Memory B cell (primary cell): ENCODE measurements at places on chromosomes 1 and 21.

- no peaks in the 10 kb centered on the region for H3K4me1 ChIP-seq
- H3K27ac ChIP-seq = no peak overlapping the region
- no peak for DNase-seq
- peaks cover 11% of the 10 kb centered on the region for H3K27me3 ChIP-seq
- H3K36me3 ChIP-seq = no peaks in the 10 kb centered on the region
- no peak overlapping the region for H3K4me3 ChIP-seq
Measured at GRCh38 chr1:15328351-15329103, 81.2 kb upstream of the EFHD2 start.

GRCh38 chr1:228302086-228302485, 94.2 kb downstream of the OBSCN start:
- H3K36me3 ChIP-seq = peaks cover 28% of the 10 kb centered on the region
- no peak overlapping the region for H3K4me3 ChIP-seq
- peaks cover 1% of the 10 kb centered on the region for H3K4me1 ChIP-seq
- peaks cover 3% of the 10 kb centered on the region for H3K27me3 ChIP-seq
- no peak overlapping the region for H3K27ac ChIP-seq

- H3K27me3 ChIP-seq = no peaks in the 10 kb centered on the region
- no peak overlapping the region for H3K27ac ChIP-seq
- H3K4me3 ChIP-seq = no peak overlapping the region
- peaks cover 19% of the 10 kb centered on the region for H3K4me1 ChIP-seq
- peaks cover 17% of the 10 kb centered on the region for H3K36me3 ChIP-seq
Measured at GRCh38 chr1:50921029-50921428, 39.0 kb downstream of the FAF1 start.

DNA sequence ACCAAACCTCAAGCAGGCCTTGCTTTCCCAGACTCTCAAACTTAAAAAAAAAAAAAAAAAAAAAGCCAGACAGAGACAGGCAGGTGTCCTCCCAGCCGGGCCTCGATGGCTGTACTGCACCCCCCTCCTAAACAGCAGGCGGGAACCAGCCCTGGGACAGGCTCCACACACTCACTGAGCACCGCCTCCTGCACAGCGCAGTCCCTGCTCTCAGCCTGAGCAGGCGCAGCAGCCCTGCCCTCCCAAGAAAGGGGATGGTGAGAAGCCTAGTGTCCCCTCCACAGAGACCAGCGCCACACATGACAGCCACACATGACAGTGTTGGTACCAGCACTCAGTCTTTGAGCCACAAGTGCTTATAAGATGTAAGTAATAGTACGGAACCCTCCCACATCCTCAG, 11.9 kb downstream of the MX2 start:
- no peaks in the 10 kb centered on the region for H3K27me3 ChIP-seq
- H3K36me3 ChIP-seq = peaks cover 16% of the 10 kb centered on the region
- no peak overlapping the region for H3K27ac ChIP-seq
- DNase-seq = no peak

DNA sequence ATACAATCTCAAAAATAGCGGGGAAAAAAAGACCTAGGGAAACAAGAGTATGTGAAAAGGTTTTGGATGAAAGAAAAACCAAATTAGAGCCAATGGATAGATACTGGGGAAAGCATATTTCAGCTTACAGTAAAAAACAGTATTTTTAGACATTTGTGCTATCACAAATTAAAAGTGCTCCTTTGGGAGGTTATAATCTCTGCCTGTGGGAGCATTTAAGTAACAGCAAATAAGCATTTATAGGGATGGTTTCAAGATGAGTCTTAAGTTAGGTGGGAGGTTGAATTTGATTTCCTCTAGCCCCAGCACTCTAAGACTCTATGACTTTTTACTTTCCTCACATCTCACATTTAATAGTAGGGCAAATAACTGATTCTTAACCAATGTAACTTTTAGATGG, 79.6 kb upstream of the SLFNL1 start:
- DNase-seq = no peak
- no peak overlapping the region for H3K27ac ChIP-seq
- peaks cover 3% of the 10 kb centered on the region for H3K36me3 ChIP-seq
- no peak overlapping the region for H3K4me3 ChIP-seq
- peaks cover 14% of the 10 kb centered on the region for H3K4me1 ChIP-seq
- H3K27me3 ChIP-seq = no peaks in the 10 kb centered on the region

- H3K27me3 ChIP-seq = no peaks in the 10 kb centered on the region
- no peak overlapping the region for H3K27ac ChIP-seq
- H3K36me3 ChIP-seq = peaks cover 2% of the 10 kb centered on the region
- H3K4me3 ChIP-seq = no peak overlapping the region
- no peak for DNase-seq
- H3K4me1 ChIP-seq = peaks cover 14% of the 10 kb centered on the region
Measured at GRCh38 chr1:234775477-234776246, 165.7 kb upstream of the IRF2BP2 start.

GRCh38 chr1:114015075-114015474, 35.8 kb downstream of the OLFML3 start:
- DNase-seq = no peak
- no peak overlapping the region for H3K4me3 ChIP-seq
- peaks cover 12% of the 10 kb centered on the region for H3K27me3 ChIP-seq
- H3K4me1 ChIP-seq = no peaks in the 10 kb centered on the region
- no peak overlapping the region for H3K27ac ChIP-seq

GRCh38 chr1:11071463-11072215, 11.8 kb upstream of the SRM start:
- H3K4me3 ChIP-seq = no peak overlapping the region
- H3K27ac ChIP-seq = peak overlapping the region; percentile 80
- peaks cover 2% of the 10 kb centered on the region for H3K4me1 ChIP-seq

DNA sequence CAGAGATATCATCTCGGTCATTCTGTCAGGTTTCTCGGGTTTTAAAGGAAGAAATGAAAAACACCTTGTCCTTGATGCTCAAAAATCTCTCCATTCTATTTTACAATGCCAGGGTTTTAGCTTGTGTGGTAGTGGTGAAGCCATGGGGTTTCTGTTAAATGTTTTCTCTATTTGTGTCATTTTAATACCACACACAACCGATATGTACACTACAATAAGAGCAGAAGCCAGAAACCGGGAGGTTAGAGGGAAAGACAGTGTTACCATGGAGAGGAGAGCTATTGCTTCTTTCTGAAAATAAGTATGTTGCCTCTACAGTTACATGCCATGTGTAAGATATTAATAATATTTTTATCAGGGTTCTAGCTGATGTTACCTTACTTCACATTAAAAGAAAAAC, 2.8 kb downstream of the SLC35D1 start:
- H3K36me3 ChIP-seq = peaks cover 10% of the 10 kb centered on the region
- DNase-seq = no peak
- H3K27ac ChIP-seq = peak overlapping the region; percentile 45

DNA sequence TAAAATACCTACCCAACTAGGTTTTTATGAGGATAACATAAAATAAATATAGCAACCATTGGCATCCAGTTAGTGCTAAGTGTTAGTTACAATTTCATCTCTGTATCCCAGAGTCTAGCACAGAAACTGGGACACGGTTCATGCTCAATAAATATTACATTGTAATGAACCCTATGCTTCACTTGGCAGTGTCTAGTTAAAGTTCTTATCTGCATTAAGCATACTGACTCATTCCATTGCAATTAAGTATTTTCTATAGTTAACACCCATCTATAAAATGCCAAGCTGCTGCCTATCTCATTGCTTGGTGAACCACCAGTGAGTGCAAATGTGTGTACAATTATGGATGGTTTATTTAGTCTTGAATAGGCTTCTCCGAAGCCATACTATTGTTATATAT, 15.2 kb downstream of the CHML start:
- DNase-seq = no peak
- peaks cover 19% of the 10 kb centered on the region for H3K4me1 ChIP-seq
- H3K27ac ChIP-seq = no peak overlapping the region
- peaks cover 6% of the 10 kb centered on the region for H3K36me3 ChIP-seq
- no peak overlapping the region for H3K4me3 ChIP-seq

DNA sequence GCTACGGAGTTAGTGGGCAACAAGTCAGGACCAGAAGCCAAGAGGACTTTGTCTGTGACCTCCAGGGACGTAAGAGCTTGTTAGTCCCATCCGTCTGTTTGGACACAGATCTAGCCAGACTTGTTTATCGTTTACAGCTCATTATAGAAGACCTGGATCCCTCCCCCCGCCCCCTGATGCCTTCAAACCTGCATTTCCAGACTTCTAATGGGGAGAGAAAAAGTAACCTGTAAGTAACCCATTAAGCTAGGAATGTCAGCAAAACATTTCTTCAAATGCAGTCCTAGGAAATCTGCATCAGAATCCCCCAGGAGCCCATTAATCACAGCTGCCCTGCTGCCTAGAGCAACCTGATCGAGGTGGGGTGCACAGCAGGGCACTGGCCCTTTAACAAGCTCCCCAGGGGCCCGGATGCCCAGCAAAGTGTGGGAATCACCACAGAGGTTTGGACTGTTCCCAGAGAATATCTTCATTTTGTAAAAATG, 1.4 kb upstream of the MAD2L2 start:
- no peaks in the 10 kb centered on the region for H3K36me3 ChIP-seq
- H3K4me3 ChIP-seq = peak overlapping the region; percentile 49
- H3K27me3 ChIP-seq = peaks cover 4% of the 10 kb centered on the region
- no peak overlapping the region for H3K27ac ChIP-seq

- no peak overlapping the region for H3K27ac ChIP-seq
- no peak overlapping the region for H3K4me3 ChIP-seq
- peaks cover 7% of the 10 kb centered on the region for H3K4me1 ChIP-seq
- peaks cover 22% of the 10 kb centered on the region for H3K36me3 ChIP-seq
- DNase-seq = no peak
- H3K27me3 ChIP-seq = no peaks in the 10 kb centered on the region
Measured at GRCh38 chr1:25487628-25488027, 55.8 kb upstream of the LDLRAP1 start.

- H3K4me1 ChIP-seq = peaks cover 49% of the 10 kb centered on the region
- peak; percentile 38 for DNase-seq
- H3K27ac ChIP-seq = peak overlapping the region; percentile 95
- no peaks in the 10 kb centered on the region for H3K36me3 ChIP-seq
Measured at GRCh38 chr1:175208773-175209492, 16.4 kb upstream of the KIAA0040 start.

- H3K27ac ChIP-seq = peak overlapping the region; percentile 76
- no peak overlapping the region for H3K4me3 ChIP-seq
- no peak for DNase-seq
- H3K4me1 ChIP-seq = peaks cover 23% of the 10 kb centered on the region
- H3K36me3 ChIP-seq = peaks cover 7% of the 10 kb centered on the region
Measured at GRCh38 chr1:114499478-114499877, 11.5 kb downstream of the TRIM33 start.

- H3K4me3 ChIP-seq = no peak overlapping the region
- no peaks in the 10 kb centered on the region for H3K36me3 ChIP-seq
- H3K4me1 ChIP-seq = no peaks in the 10 kb centered on the region
- peaks cover 13% of the 10 kb centered on the region for H3K27me3 ChIP-seq
Measured at GRCh38 chr1:48556186-48556850, 84.3 kb upstream of the SPATA6 start.

DNA sequence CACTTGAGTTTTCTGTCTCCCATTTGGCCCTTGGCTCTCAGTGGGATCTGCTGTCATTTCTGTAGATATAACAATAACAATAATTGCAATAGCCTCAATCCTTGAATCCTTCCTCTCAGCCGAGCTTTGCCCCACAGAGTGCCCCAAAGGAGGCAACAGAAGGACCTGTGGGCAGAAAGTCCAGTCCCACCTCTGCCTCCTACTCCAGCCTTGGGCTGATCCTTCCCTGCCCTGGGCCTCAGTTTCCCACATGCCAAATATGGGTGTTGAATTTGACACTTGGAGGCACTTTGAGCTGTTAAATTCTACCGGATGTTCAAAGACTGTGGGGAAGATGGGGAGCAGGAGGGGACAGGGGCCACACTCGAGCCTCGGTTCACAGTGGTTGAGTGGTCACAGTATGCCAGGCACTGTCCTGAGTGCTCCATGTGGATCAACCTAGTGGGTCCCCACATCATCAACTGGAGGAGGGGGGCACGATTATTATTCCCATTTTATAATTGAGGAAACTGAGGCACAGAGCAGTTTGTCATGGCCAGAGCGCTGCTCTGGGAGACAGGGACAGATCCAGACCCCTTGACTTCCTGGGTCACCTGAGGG, 307.1 kb downstream of the MATN1 start:
- no peak for DNase-seq
- H3K4me1 ChIP-seq = no peaks in the 10 kb centered on the region
- H3K4me3 ChIP-seq = no peak overlapping the region
- peaks cover 13% of the 10 kb centered on the region for H3K27me3 ChIP-seq
- H3K27ac ChIP-seq = no peak overlapping the region

- DNase-seq = no peak
- H3K27ac ChIP-seq = no peak overlapping the region
- H3K36me3 ChIP-seq = no peaks in the 10 kb centered on the region
- H3K4me1 ChIP-seq = peaks cover 3% of the 10 kb centered on the region
- H3K27me3 ChIP-seq = peaks cover 9% of the 10 kb centered on the region
- no peak overlapping the region for H3K4me3 ChIP-seq
Measured at GRCh38 chr1:50047916-50048694, 24.4 kb upstream of the AGBL4 start.
